ENCODE measurements at places on chromosomes 16 and 17.

DNA sequence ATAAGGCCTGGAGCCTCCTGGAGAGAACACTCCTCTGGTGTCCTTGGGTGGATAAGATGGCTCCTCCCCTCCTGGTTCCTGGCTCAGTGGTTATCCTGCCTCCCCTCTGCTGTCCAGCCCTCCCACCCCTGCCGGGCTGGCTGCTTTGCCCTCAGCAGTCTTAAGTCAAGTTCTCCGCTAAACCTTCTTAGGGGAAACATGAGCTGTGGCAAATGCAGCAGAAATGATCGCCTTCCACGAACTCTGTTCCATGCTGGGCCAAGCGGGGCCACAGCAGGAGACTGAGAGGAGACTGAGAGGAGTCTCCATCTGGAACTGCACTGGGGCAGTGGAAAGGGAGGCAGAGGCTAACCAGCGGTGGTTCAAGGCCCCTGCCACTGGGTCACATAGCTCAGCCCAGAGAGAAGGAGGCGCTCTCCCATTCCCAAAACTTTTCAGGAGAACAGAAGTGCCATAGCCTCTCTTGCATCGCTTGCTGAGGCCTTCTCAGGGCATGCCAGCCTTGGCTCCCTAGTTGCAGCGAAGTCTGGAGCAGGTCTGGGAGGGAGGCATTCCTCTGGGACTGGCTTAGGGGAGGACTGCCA is 26.9 kb downstream of the TNS4 start:
- DNase-seq = no peak

- peak; percentile 6 for DNase-seq
These were observed 46.6 kb upstream of the NUDT7 start for GRCh38 chr16:77675464-77676324.

- DNase-seq = no peak
These were observed 27.7 kb downstream of the WWOX start for GRCh38 chr16:78127130-78127529.

DNA sequence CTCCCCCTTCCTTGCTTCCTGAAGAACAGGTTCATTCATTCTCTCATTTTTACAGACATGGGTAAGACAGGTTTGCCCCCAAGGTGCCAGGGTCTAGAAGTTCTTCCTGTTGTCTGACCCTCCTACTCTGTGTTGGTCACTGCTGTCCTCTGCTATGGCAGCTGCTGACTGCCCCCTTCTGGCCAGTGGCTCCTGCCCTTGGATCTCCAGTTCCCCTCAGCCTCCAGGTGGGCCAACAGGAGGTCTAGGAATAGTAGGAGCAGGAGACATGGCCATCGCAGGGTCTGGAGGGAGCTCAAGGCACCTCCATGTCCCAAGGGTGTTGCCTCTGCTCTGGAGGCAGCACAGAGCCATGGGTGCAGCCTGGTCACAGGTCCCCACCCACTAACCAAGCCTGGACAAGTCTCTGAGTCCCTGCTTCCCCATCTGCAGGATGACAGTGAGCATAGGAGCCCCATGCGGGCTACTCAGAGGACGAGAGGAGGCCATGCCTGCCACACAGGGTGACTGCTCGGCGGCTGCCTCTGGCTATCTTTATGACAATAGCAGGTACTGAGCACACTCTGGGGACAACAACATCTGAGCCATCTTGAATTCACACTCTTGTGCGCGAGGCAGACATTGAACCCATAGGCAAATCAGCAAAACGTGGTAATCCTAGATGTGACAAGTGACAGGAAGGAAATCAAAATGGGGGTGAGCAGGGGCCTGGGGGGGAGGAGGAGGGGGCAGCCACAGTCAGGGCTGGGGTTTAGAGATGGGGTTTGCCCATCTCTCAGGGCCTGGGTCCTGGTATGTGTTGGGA is 27.0 kb upstream of the NXPH3 start:
- no peak for DNase-seq

DNA sequence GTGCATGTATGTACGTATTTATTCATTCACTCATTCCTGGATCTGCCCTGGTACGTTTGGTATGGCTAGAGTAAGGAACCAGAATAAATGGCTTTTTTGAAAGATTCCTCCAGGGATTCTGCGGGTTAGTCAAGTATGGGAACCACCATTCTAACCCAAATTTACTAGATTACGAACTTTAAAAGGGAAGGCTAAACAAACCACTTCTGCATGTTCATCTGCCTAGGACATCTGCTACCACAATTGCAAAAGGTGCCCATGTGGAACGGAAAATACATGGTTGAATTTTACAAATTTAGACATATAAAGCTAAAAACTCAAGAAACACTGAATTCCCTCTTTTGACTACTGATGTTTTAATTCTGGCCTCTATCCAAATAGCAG is 22.1 kb downstream of the CYTH1 start:
- no peak for DNase-seq

DNA sequence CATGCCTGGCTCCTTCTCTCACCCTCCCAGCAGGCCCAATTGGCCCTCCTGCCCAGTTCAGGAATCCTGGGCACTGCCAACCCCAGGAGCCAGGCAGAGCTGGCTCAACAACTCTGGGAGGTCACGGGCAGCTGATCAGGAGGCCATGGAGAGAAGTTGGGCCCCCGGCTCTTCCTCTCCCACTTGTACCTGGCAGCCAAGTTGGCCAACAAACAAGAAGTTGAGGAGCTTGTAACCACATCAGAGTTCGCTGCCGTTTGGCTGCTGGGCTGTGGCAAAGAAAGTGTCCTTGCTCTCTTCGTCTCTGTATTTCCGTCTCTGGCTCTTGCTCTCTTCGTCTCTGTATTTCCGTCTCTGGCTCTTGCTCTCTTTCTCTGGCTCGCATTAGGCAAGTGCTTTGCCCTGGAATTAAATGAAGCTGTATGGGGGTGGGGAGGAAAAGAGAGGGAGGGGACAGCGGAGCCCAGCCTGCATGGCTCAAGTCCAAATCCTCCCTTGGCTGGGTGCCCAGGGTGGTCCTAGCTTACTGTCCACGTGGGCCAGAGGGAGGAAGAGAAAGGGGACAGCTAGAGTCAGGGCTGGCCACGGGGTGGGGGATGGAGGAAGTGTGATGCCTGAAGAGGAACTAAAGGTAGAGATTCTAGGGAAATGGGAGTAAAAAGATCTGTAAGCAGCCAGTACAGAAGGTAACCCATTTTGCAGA is 7.8 kb upstream of the TMEM132E start:
- DNase-seq = no peak

GRCh38 chr17:65593855-65594845 is 32.7 kb upstream of the AXIN2 start:
- DNase-seq = no peak

DNA sequence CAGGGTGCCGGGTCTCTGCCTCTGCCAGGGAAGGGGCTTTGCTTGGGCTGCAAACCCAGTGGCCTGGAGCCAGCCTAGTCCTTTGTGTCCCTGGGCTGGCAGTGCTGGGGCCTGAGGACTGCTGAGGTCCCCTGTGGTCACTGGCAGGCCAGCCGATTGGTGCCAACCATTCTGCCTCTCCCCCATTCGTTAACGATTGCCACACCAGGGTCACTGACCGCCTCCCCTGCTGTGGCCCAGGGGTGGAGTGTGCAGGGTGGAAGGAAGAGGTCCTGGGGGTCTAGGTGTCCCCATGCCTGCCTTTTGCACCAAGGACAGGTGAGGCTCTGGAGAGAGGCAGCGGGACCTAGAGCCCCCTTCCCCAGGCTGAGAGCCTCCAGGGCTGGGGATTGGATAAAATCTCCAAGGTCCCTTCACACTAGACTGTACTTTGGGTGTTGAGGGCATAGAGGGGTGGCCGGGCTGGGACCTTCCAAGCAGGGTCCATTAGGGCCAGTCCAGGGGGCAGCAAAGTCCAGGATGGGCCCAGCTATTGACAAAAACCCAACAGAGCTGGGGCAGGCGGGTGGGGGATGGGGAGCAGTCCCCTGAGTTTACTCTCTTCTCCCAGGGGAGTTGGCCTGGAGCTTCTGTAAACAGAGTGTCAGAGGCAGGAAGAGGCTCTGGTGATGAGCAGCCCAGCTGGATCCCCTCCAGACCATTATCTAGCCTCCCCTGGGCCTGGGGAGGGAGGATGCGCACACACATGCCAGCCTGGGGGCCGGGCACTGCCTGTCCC is 1.1 kb downstream of the VASN start:
- no peak for DNase-seq

- DNase-seq = no peak
These were observed 179.9 kb downstream of the CCDC182 start for GRCh38 chr17:57565176-57565575.

DNA sequence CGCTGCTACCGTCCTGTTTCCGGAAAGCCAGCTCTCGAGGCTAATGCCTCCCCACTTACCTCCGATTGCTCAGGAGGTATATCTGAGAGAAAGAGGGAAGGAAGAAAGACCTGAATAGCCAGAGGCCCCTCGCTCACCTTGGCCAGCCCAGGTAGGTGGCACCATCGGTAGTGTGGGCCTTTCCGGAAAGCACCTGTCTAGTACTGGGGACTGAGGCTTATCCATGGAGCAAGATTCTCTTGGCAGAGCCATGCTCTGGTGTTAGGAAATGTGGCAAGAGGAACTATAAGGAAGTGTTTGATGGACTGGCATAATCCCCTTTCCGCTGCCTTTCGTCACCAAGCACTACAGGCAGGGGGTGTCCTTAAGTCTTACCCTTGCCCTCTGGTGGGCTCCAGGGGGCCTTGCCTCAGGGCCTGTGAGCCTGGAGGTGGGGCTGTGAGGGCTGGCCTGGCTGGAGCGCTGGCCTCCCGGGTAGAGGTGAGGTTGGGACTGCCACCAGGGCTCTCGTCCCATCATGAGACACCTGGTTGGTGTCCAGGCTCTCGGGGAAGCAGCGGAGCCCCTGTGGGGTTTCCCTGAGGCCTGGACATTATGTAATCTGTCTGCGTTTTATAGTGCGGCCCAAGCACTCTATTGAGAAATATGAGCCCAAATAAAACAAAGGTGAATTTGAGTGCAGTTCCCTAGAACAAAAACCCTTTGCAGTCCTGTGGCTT is 2.9 kb downstream of the CMIP start:
- DNase-seq = no peak

All from stimulated activated CD8-positive, alpha-beta memory T cell treated with anti-CD3 and anti-CD28 coated beads, Interleukin-7, amount 100 ng/mL, for 24 hours (primary cell).